ENCODE measurements at places on chromosomes 12 and 14. TPM values are rescaled to one million over a fixed set of nuclear protein-coding genes. Genes with fewer than 3 reads are reported as not detected.

Gene TESPA1
- not detected for total RNA-seq

Gene EEA1
- total RNA-seq = 46.8 TPM

Gene WNT1
- not detected for total RNA-seq

Gene RBP5
- not detected for total RNA-seq

Gene AKT1
- total RNA-seq = 214 TPM

Gene ANKRD33
- total RNA-seq = 0.06 TPM

Gene PMEL
- total RNA-seq = 1.2 TPM

Gene ZNF268
- total RNA-seq = 24.0 TPM

Gene NANOG
- total RNA-seq = not detected

Gene IRAK3
- total RNA-seq = 9.1 TPM

Gene SIX1
- total RNA-seq = 0.79 TPM

Gene KRT81
- not detected for total RNA-seq

Gene ACSS3
- total RNA-seq = 33.6 TPM

Gene AMIGO2
- total RNA-seq = 11.4 TPM

Gene RTL1
- not detected for total RNA-seq

Gene PRR13
- 28.5 TPM for total RNA-seq

Gene SERPINA9
- not detected for total RNA-seq

Measured in aortic smooth muscle cell (primary cell).